ENCODE measurements at places on chromosomes 7 and 10. TPM values are rescaled to one million over a fixed set of nuclear protein-coding genes. Genes with fewer than 3 reads are reported as not detected.

GRCh38 chr10:21272643-21273399 is 252.7 kb downstream of the SKIDA1 start:
- no peaks in the 10 kb centered on the region for H3K36me3 ChIP-seq
- no peak for DNase-seq
- no peaks in the 10 kb centered on the region for H3K4me1 ChIP-seq
- H3K4me3 ChIP-seq, result no peak overlapping the region
- no peak overlapping the region for H3K27ac ChIP-seq

Gene NACAD
- polyA plus RNA-seq, result 1.6 TPM

- peaks cover 14% of the 10 kb centered on the region for H3K4me1 ChIP-seq
- H3K27me3 ChIP-seq, result peaks cover 10% of the 10 kb centered on the region
- no peak overlapping the region for H3K4me3 ChIP-seq
- H3K27ac ChIP-seq, result no peak overlapping the region
- H3K36me3 ChIP-seq, result peaks cover 22% of the 10 kb centered on the region
Observed at GRCh38 chr7:102284891-102285539, 1.7 kb upstream of the SH2B2 start.

Gene OR9A2
- polyA plus RNA-seq, result not detected

Gene SLC12A9
- 26.3 TPM for polyA plus RNA-seq

- no peaks in the 10 kb centered on the region for H3K27me3 ChIP-seq
- H3K4me1 ChIP-seq, result no peaks in the 10 kb centered on the region
- no peak overlapping the region for H3K27ac ChIP-seq
Observed at GRCh38 chr7:120171406-120171805, 101.6 kb upstream of the KCND2 start.

Gene ITIH5
- 3.7 TPM for polyA plus RNA-seq

GRCh38 chr7:146096994-146097393 is 19.6 kb upstream of the CNTNAP2 start:
- H3K27me3 ChIP-seq, result no peaks in the 10 kb centered on the region
- no peaks in the 10 kb centered on the region for H3K36me3 ChIP-seq
- H3K4me3 ChIP-seq, result no peak overlapping the region
- H3K4me1 ChIP-seq, result no peaks in the 10 kb centered on the region
- no peak overlapping the region for H3K27ac ChIP-seq

DNA sequence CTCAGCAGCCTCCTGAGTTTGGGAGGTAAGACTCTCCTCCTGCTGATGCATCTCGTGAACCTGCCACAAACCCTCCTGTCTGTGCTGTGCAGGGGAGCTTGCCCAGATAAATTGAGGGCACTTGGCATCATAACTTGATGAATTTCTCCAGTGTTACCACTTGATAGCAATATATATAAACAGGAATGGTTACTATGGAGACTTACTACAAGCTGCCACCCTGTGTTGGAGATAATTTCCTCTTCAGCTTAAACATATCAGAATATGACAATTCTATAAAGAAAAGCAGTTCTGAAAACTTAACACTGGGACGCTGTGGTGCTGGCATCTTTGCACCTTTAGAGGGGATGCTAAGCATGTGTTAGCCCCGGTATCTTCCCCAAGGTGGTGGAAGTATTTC is 14.9 kb downstream of the PFKFB3 start:
- H3K27me3 ChIP-seq, result no peaks in the 10 kb centered on the region
- no peak overlapping the region for H3K27ac ChIP-seq
- H3K36me3 ChIP-seq, result peaks cover 80% of the 10 kb centered on the region
- DNase-seq, result no peak

Gene ZNF804B
- 0.03 TPM for polyA plus RNA-seq

GRCh38 chr7:141349338-141349737 is 201.9 kb upstream of the AGK start:
- H3K27ac ChIP-seq, result no peak overlapping the region
- H3K36me3 ChIP-seq, result no peaks in the 10 kb centered on the region
- no peak overlapping the region for H3K4me3 ChIP-seq
- peaks cover 5% of the 10 kb centered on the region for H3K27me3 ChIP-seq
- DNase-seq, result no peak

Gene GIMAP1
- polyA plus RNA-seq, result 4.3 TPM

Gene FGFR2
- 1.1 TPM for polyA plus RNA-seq

- no peaks in the 10 kb centered on the region for H3K4me1 ChIP-seq
- H3K27ac ChIP-seq, result no peak overlapping the region
- H3K27me3 ChIP-seq, result peaks cover 2% of the 10 kb centered on the region
- H3K36me3 ChIP-seq, result no peaks in the 10 kb centered on the region
- DNase-seq, result no peak
Observed at GRCh38 chr10:34814913-34815184, 247 bp downstream of the PARD3 start.

Gene CAMK1D
- polyA plus RNA-seq, result 1.6 TPM

- H3K36me3 ChIP-seq, result no peaks in the 10 kb centered on the region
- H3K4me1 ChIP-seq, result no peaks in the 10 kb centered on the region
- no peaks in the 10 kb centered on the region for H3K27me3 ChIP-seq
- no peak for DNase-seq
- no peak overlapping the region for H3K4me3 ChIP-seq
Observed at GRCh38 chr10:23630885-23631284, 192.0 kb downstream of the OTUD1 start.

DNA sequence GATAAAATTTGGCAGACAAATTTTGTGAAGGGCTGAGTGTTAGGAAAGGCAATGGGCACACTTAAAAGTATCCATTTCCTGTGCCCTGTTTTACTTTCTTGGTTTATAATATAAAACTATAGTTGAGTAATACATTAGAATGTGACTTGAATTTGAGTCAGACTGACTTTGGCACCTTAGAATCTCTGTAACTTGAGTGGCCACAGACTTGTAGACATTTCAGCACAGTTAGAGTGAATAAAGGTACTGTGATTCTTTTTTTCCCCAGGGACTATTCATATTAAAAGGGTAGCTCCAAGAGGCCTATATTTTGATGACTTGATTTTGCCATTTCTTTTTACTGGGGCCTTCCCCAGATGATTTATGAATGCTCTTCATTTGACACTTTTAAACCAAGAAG is 22.4 kb downstream of the GBF1 start:
- H3K4me3 ChIP-seq, result no peak overlapping the region
- no peaks in the 10 kb centered on the region for H3K36me3 ChIP-seq
- no peaks in the 10 kb centered on the region for H3K27me3 ChIP-seq
- no peaks in the 10 kb centered on the region for H3K4me1 ChIP-seq
- H3K27ac ChIP-seq, result no peak overlapping the region

GRCh38 chr10:82267465-82267864 is 392.5 kb downstream of the NRG3 start:
- no peak overlapping the region for H3K27ac ChIP-seq
- H3K4me1 ChIP-seq, result no peaks in the 10 kb centered on the region
- no peaks in the 10 kb centered on the region for H3K27me3 ChIP-seq
- no peak for DNase-seq
- no peak overlapping the region for H3K4me3 ChIP-seq
- H3K36me3 ChIP-seq, result no peaks in the 10 kb centered on the region

DNA sequence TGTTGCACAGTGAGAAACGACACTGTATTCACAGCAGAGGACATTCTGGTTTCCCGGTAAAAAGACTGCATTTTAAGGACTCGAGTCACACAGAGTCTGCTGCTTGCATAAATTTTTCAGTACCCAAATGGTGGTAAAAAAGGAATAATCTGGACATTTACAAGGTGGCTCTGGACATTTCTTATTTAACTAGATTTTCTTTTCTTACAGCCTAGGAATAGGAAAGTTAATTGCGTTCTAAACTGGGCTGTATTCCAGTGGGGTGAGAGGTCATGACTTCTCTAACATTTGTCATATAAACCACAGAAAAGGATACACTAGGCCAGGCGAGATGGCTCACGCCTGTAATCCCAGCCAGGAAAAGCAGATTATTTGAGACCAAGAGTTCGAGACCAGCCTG is 237.5 kb upstream of the KLF6 start:
- H3K36me3 ChIP-seq, result no peaks in the 10 kb centered on the region
- DNase-seq, result no peak
- no peaks in the 10 kb centered on the region for H3K27me3 ChIP-seq
- H3K4me1 ChIP-seq, result no peaks in the 10 kb centered on the region

Gene BEND7
- polyA plus RNA-seq, result 4.6 TPM

DNA sequence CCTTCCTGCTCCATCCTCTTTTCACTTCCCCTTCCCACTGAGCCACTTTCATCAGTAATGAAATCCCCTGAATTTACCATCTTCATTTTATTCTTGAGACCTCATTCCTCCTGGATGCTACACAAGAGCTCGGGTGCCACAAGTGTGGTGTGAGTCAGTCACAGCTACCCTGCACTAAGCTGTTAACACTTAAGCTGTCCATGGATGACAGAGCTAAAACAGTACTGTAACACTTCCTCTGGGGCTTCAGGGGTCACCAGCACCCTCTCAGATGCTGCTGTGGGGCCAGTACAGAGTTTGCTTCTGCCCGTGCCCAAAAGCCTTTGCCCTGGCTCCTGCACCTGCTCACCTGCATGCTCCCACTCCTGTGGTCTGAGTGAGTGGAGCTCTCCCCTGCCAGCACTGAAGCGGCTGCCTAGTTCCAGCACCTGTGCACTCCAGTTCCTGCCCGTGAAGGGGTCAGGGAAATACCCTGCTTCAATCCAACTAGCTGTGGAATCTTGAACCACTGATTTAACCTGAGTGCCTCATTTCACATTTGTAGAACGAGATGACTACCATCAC is 71.9 kb downstream of the POT1 start:
- H3K4me3 ChIP-seq, result no peak overlapping the region
- H3K4me1 ChIP-seq, result no peaks in the 10 kb centered on the region
- H3K27me3 ChIP-seq, result no peaks in the 10 kb centered on the region
- H3K27ac ChIP-seq, result no peak overlapping the region
- no peak for DNase-seq
- H3K36me3 ChIP-seq, result no peaks in the 10 kb centered on the region

DNA sequence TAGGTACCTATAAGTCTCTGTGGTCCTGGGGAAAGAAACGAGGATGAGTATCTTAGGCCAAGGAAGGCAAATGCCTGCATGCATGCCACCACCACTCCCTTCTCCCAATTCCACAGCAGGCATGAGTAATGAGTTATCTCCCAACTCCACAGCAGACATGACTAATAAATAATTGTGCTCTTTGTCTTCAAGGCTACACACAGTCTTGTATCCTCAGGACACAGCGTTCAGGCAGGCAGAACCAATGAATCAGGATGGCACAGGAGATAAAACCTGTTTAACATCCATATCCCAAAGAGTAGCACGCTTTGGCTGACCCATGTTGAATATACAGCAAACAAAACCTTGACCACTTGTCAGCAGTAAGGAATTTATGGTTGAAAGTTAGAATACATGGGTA is 229.7 kb upstream of the NFE2L3 start:
- H3K27ac ChIP-seq, result no peak overlapping the region
- H3K27me3 ChIP-seq, result no peaks in the 10 kb centered on the region
- no peak overlapping the region for H3K4me3 ChIP-seq
- no peaks in the 10 kb centered on the region for H3K4me1 ChIP-seq
- no peaks in the 10 kb centered on the region for H3K36me3 ChIP-seq
- no peak for DNase-seq

DNA sequence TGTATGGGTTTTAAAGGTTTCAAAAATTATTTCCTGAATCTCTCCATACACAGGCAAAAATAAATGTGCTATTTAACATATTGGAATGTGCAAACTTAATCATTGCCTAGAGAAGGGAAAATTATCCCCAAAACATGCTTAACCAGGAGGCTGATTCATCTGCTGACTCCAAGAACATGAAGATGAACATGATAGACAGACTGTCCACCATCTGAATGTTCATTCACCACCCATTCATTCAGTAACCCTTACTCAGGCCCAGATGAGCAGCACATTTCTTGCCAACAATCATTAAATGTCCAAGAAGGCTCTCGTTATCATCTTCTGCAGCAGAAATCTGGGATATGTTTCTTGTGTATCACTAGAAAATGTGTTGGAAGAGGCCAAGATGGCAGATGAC is 110.6 kb downstream of the PPP1R9A start:
- no peak overlapping the region for H3K4me3 ChIP-seq
- H3K36me3 ChIP-seq, result no peaks in the 10 kb centered on the region
- H3K27me3 ChIP-seq, result no peaks in the 10 kb centered on the region
- no peak for DNase-seq
- H3K4me1 ChIP-seq, result no peaks in the 10 kb centered on the region

Gene FAM20C
- polyA plus RNA-seq, result 29.1 TPM

- no peaks in the 10 kb centered on the region for H3K4me1 ChIP-seq
- H3K36me3 ChIP-seq, result no peaks in the 10 kb centered on the region
- DNase-seq, result no peak
- H3K4me3 ChIP-seq, result no peak overlapping the region
- no peaks in the 10 kb centered on the region for H3K27me3 ChIP-seq
Observed at GRCh38 chr10:132667342-132668047, 118.5 kb downstream of the NKX6-2 start.

DNA sequence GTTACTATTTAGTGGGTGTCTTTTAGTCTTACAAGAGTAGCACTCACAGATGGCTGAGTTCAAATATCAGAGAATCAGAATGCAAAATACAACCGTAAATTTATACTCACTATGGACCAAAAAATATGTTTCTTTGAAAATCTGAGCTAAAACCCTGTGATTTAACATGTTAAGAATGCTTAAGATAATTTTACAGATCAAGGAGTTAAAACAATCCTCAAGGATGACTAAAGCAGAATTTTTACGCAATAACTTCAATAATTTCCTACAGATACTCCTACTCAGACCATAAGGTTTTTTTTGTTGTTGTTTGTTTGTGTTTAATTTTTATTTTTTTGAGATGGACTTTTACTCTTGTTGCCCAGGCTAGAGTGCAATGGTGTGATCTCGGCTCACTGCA is 47.9 kb upstream of the CCDC6 start:
- H3K36me3 ChIP-seq, result no peaks in the 10 kb centered on the region
- H3K4me3 ChIP-seq, result no peak overlapping the region
- H3K27ac ChIP-seq, result no peak overlapping the region
- no peak for DNase-seq
- no peaks in the 10 kb centered on the region for H3K27me3 ChIP-seq

Gene DKK1
- 0.40 TPM for polyA plus RNA-seq

Gene HOGA1
- 12.1 TPM for polyA plus RNA-seq

DNA sequence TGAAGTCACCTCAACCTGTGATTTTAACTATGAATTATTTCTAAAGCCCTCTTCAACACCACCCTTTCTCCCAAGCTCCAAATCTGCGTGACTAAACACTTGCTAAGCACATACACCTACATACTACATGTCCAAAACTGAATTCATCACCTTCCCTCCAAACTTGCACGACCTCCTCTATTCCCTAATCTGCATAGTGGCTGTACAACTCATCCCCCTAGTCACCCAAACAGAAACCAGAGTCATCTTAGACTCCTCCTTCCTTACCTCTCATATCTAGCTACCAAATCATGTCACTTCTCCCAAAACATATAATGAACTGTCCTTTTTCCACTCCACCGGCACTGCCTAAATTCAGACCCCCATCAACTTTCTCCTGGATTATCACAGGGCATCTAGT is 16.2 kb downstream of the ARHGAP21 start:
- no peak overlapping the region for H3K27ac ChIP-seq
- H3K36me3 ChIP-seq, result no peaks in the 10 kb centered on the region
- no peak for DNase-seq
- peaks cover 2% of the 10 kb centered on the region for H3K4me1 ChIP-seq

GRCh38 chr10:97643441-97643985 is 3.0 kb downstream of the PI4K2A start:
- H3K4me3 ChIP-seq, result no peak overlapping the region
- peaks cover 3% of the 10 kb centered on the region for H3K4me1 ChIP-seq
- no peaks in the 10 kb centered on the region for H3K27me3 ChIP-seq
- DNase-seq, result no peak

DNA sequence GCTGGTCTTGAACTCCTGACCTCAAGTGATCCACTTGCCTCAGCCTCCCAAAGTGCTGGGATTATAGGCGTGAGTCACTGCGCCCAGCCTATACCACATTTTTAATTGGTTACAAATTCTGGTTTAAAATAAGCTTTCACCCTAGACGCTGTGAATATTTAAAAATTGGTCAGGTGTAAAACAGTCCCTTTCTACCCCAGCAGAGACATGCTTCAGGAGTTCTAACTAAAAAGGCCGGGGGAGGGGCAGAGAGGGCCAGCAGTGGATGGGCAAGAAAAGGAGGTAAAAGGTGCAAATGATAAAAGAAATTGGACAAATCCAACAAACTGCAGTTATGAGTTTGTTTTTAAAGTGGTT is 70.0 kb downstream of the WAPL start:
- DNase-seq, result no peak
- no peak overlapping the region for H3K27ac ChIP-seq
- H3K4me1 ChIP-seq, result no peaks in the 10 kb centered on the region
- peaks cover 42% of the 10 kb centered on the region for H3K36me3 ChIP-seq

Measured in small intestine (tissue), 16 donors.